Breast epithelium (tissue), 4 donors: ENCODE measurements at places on chromosomes 4 and X. TPM values are rescaled to one million over a fixed set of nuclear protein-coding genes. Genes with fewer than 3 reads are reported as not detected.

DNA sequence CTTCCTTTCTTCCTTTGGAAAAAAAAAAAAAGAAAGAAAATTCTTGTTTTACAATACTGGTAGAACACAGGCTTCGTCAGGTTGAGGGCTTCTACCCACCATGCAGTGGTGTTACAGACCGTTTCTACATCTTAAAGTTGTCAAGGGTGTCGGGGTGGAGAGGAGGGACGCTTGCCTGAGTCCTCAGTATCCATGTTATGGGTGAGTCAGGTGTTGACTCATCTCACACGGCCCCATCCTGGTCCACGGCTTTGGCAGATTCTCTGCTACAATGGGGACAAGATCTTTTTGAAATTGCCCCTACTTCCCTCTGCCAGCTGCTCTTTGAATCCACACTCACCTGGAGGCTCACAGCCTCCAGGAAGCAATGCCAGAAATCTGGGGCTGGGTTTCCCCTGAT, 310.3 kb upstream of the ZFP42 start:
- DNase-seq = no peak

- DNase-seq = no peak
Measured at GRCh38 chr4:147138171-147138570, 192.5 kb upstream of the TTC29 start.

GRCh38 chr4:12897954-12898353, 586.2 kb downstream of the RAB28 start:
- DNase-seq = no peak

GRCh38 chr4:139876337-139876941, 210.8 kb downstream of the MGST2 start:
- no peak for DNase-seq

GRCh38 chr4:83216959-83217683, 67.5 kb downstream of the COQ2 start:
- DNase-seq = no peak

GRCh38 chr4:84726356-84726755, 143.4 kb downstream of the CDS1 start:
- DNase-seq = no peak

- DNase-seq = no peak
Measured at GRCh38 chr4:22667332-22667940, 25.3 kb upstream of the GBA3 start.

DNA sequence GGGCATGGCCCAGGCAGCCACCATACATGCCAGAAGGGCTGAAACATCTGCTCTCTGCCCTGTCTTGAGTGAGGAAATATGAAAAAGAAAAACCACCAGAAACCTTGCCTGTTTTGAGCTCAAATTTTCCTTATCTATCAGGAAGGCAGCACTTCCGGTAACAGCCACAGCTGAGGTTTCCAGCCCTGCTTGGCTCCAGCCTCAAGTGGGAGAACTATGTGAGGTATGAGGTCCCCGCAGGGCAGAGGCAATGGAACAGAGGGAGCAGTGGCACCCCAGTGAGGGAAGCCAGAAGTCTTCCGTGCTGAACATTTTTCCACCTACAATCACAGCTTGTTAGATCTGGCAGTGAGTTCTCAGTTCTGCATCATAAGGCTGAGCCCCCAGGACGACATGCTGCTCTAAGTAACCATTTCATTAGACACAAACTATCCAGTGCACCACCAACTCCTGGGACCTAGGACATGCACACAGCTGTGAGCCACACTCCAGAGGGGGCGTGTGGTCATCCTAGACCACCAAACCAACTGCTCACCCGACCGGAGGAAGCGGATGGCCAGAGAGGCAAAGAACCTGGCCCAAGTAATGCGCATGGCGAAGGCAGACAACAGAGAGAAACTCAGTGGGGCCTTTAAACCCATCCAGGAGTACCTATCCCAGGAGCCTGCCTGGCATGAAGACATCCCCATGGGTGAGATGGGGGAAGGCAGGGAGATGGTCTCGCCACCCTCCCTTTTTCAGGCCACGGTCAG, 22.6 kb downstream of the WDR1 start:
- DNase-seq = peak; percentile 88

GRCh38 chr4:156196722-156197121, 243.1 kb upstream of the CTSO start:
- DNase-seq = no peak

- DNase-seq = peak; percentile 75
Measured at GRCh38 chrX:65644621-65645289, 22.7 kb upstream of the MSN start.

- DNase-seq = no peak
Measured at GRCh38 chr4:95272036-95272435, 276.7 kb downstream of the UNC5C start.

DNA sequence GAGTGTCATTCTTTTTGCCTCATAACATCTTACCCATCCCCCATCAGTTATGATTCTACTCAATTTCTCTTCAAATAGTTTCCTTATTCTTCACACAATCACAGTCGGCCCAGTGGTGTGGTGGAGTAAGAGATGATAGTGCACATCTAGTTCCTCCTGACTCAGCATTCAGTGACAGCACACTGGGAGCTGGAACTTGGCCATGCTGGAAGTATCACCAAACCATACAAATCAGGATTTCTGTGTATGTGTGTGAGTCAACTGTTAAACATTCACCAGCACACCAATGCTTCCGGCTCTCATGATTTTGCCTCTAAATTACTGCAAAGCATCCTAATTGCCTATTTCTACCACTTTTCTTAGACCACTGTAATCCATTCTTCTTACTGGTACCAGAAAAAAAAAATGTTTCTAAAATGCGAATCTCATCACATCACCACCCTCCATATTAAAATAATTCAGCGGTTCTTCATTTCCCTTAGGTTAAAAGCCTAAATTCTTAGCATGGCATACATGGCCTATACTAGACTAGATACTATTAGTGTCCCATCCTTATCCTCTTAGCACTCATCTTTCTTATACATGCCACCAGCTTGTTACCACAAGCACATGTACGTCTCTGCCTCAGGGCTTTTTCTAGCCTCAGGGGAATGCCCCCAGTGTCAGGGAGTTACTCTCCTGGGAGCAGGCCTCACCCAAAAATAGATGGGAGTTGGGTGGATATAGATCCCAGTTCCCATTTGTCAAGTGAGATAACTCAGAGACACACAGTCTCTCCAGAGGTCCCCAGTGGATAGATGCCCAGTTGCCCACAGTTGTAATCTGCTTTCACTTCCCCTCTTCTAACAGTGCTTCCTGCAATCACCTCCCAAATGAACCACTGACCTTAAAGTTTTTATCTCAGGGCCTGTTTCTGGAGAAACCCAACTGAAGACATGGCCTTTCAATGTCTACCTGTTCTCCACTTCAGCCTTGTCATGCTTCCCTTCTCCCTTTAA, 49.2 kb upstream of the DDX53 start:
- no peak for DNase-seq

DNA sequence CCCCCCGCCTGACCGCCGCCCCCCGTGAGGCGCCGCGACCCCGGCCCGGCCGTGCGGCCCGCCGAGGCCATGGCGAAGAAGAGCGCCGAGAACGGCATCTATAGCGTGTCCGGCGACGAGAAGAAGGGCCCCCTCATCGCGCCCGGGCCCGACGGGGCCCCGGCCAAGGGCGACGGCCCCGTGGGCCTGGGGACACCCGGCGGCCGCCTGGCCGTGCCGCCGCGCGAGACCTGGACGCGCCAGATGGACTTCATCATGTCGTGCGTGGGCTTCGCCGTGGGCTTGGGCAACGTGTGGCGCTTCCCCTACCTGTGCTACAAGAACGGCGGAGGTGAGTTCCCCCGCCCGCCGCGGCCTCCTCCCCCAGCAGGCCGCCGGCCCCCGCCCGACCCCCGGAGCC, 780 bp downstream of the SLC6A8 start:
- DNase-seq = no peak

DNA sequence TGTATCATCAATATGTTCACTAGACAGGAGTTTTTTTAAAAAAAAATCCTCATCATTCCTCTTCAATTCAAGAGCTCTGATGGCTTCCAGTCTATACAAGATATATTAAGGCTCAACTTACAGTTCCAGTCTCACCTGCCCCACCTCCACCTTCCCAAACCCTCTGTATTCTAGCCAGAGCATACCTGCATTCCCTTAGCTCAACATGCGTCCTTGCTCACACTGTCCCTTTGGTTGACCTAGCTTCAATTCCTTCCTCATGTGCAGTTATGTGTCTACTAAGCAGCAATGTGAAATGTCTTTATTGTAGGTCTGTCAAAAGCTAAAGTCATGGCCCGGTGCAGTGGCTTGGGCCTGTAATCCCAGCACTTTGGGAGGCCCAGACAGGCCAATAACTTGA, 10.8 kb downstream of the DHX15 start:
- no peak for DNase-seq

- no peak for DNase-seq
Measured at GRCh38 chr4:123806056-123806455, 409.5 kb downstream of the SPRY1 start.

- no peak for DNase-seq
Measured at GRCh38 chrX:154542723-154543424, 3.8 kb downstream of the G6PD start.

GRCh38 chr4:26826721-26827120, 33.9 kb upstream of the STIM2 start:
- no peak for DNase-seq

DNA sequence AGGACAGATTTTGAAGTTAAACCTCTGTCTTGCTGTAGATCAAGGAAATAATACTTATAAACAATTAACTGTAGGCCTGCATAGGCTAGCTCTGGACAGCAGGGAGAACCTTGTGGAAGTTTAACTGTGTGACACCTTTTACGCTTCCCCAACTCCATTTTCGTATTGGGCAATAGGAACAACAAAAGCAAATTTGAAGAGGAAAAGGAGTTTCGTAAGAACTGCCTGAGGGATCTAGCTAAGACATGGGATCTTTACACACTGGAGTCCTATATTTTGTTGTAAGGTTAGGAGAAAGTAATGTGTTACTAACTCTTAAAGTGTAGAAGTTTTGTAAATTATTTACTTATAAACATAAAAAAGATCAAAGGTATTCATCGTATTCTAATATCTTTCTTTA, 324.9 kb upstream of the CASK start:
- no peak for DNase-seq

DNA sequence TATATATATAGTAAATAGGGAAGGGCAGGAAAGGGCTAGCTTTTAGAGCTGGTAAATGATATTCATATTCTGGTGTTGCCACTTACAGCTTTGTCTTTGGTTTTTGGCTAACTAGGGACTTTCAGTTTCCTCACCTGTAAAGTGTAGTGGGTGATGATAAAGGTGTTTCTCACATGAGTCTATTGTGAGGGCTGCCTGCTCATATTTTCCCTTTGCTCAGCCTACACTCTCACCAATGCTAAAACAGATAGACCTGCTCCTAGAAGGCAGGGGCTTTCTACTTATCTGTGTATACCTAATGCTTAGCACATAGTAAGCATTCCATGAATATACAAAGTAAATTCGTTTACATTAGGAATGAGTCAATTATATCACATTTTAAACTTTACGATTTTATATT, 137.2 kb upstream of the HS3ST1 start:
- DNase-seq = no peak

- DNase-seq = no peak
Measured at GRCh38 chr4:182876427-182876826, 40.8 kb downstream of the DCTD start.

GRCh38 chr4:156774422-156774821, 197.2 kb downstream of the PDGFC start:
- no peak for DNase-seq

DNA sequence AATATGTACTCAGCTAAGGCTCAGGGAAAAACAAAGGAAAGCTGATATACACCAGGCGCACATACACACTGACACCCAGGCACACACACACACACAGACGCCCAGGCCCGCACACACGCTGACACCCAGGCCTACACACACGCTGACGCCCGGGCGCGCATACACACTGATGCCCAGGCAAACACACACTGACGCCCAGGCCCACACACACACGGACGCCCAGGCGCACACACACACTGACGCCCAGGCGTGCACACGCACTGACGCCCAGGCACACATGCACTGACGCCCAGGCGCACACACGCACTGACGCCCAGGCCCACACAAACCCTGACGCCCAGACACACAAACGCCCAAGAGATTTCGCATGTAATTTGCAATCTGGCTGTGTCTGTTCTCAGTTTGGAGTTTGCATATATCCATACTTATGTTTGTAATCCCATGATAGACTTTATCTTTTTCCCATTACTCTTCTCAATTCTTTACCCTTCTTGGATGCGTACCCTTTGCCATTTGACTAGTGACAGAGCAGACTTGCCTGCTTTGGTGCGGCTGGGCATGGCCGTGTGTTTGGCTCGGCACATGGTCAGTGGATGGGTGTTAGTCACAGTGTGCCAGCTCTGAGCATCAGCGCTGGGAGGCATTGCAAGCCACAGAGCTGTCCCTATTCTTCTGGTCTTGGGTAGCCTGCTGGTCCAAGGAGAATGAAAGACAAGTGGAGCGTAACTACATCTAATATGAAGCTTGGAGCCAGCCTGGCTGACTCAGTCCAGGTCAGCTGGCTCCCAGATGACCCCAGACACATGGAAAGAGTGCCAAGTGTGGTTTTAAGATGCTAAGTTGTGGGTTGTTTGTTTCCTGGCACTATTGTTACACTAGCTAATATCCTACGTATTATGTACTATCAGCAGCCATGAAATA, 632.4 kb upstream of the ZFP42 start:
- no peak for DNase-seq

DNA sequence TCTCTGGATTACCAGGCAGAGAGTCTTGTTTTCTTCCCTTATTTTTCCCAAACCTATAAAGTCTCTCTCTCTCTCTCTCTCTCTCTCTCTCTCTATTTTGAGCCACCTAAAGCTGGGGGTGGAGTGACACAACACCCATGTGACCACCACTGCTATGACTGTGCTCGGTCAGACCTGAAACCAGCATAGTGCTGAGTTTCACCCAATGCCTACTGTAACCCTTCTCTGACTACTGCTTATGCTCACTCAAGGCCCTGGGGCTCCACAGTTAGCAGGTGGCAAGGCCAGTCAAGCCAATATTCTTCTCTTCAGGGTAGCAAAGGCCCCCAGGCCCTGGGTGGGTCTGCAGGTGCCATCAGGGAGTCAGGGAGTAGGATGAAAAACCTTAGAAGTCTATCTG, 114.7 kb upstream of the ARMCX2 start:
- no peak for DNase-seq

CXCL11 gene
- total RNA-seq = not detected

HMX1 gene
- not detected for total RNA-seq

PAGE2B gene
- not detected for total RNA-seq

ERVMER34-1 gene
- not detected for total RNA-seq

ALB gene
- 0.66 TPM for total RNA-seq

AWAT2 gene
- not detected for total RNA-seq

EGFL6 gene
- total RNA-seq = 0.98 TPM

CABS1 gene
- not detected for total RNA-seq

PAGE4 gene
- not detected for total RNA-seq

TFDP3 gene
- not detected for total RNA-seq

VGLL1 gene
- 3.9 TPM for total RNA-seq

LGI2 gene
- total RNA-seq = 0.33 TPM

TEX13B gene
- not detected for total RNA-seq

H2BW2 gene
- total RNA-seq = not detected

PORCN gene
- total RNA-seq = 17.0 TPM

ZNF157 gene
- not detected for total RNA-seq

ADH1A gene
- 2.3 TPM for total RNA-seq

S100P gene
- total RNA-seq = 0.29 TPM
